ENCODE measurements at places on chromosomes 5 and 9. TPM values are rescaled to one million over a fixed set of nuclear protein-coding genes. Genes with fewer than 3 reads are reported as not detected.

GPX3 gene
- total RNA-seq, result 650 TPM

PRRX2 gene
- total RNA-seq, result 3.8 TPM

FANCG gene
- 21.9 TPM for total RNA-seq

LRSAM1 gene
- 8.0 TPM for total RNA-seq

N4BP3 gene
- total RNA-seq, result 32.6 TPM

- H3K4me3 ChIP-seq, result no peak overlapping the region
- H3K27ac ChIP-seq, result no peak overlapping the region
- no peak for DNase-seq
- no peaks in the 10 kb centered on the region for H3K27me3 ChIP-seq
- peaks cover 13% of the 10 kb centered on the region for H3K4me1 ChIP-seq
Measured at GRCh38 chr5:55578771-55579170, 44.0 kb upstream of the PLPP1 start.

DNA sequence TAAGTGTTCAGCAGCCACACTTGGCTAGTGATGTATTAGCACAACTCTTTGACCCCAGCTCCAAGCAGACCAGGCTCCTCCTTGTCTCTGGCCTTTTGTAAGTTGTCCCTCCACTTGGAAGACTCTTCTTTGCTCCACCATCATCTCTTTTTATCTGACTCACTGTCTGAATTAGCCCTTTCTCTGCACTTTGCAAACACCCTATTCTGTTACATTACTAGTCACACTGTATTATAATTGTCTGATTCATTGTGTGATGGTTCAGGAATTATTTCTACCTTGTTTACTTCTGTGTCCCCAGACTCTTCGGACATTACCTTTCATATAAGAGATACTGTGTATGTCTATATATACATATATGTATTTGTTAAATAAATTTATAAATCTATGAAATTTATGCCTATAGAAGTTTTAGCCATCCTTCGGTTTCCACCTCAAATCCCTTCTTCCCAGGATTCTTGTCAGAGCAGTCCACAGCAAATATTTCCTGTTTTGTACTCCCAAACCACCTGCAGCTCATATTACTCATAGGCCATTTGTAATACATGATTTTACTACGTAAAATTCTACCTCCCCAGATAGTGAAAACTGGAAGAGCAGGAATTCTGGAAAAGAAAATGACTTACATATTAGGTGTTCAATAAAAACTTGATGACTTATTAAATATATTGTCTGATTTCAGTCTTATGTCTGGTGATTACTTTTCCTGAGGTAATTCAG lies 69.0 kb downstream of the MTAP start:
- H3K27me3 ChIP-seq, result no peaks in the 10 kb centered on the region
- no peaks in the 10 kb centered on the region for H3K4me1 ChIP-seq
- no peaks in the 10 kb centered on the region for H3K36me3 ChIP-seq
- H3K4me3 ChIP-seq, result no peak overlapping the region
- no peak for DNase-seq

DNA sequence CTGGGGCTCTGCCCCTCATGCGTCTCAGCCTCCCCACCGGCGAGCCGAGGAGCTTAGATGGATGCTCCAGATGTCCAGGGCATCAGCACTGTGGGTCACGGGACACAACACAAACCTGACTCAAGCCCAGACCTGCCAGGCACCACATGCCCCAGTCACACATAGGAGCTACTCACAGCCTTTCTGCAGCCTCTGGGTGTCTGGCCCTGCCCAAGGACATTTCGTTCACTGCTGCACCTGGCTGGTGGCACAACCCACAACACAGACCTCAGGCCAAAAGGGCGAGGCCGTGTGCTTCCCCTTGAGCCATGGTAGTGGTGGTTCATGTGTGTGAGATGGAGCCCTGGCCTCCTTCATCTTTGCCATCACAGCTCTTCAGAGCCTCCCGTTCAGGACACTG lies 89.6 kb upstream of the FCN2 start:
- no peak for DNase-seq
- no peaks in the 10 kb centered on the region for H3K27me3 ChIP-seq
- no peaks in the 10 kb centered on the region for H3K4me1 ChIP-seq
- no peak overlapping the region for H3K4me3 ChIP-seq
- H3K27ac ChIP-seq, result no peak overlapping the region

GRCh38 chr5:145429170-145429569 lies 406.0 kb downstream of the PRELID2 start:
- H3K4me3 ChIP-seq, result no peak overlapping the region
- H3K4me1 ChIP-seq, result no peaks in the 10 kb centered on the region
- H3K27me3 ChIP-seq, result no peaks in the 10 kb centered on the region
- no peak for DNase-seq

DNA sequence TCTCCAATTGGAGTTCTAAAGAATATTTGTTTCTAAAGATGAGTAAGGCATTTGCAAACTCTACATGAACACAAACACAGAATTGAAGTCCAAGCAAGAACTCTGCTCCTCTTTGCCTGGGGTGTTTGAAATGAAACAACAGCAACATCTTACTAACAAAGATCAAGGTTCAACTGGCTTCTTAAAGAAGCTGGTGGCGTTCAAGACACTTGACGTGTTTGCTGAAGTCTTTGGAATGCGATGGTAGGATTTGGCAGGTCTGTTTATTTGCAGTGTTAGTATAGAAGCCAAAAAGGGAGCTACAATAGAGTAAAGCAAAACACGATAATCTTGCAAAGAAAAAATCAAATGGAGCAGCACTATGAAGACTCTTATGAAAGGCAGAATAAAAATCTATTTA lies 94.9 kb downstream of the BASP1 start:
- H3K4me1 ChIP-seq, result peaks cover 4% of the 10 kb centered on the region
- H3K4me3 ChIP-seq, result no peak overlapping the region
- H3K27me3 ChIP-seq, result no peaks in the 10 kb centered on the region
- no peaks in the 10 kb centered on the region for H3K36me3 ChIP-seq
- DNase-seq, result no peak

DNA sequence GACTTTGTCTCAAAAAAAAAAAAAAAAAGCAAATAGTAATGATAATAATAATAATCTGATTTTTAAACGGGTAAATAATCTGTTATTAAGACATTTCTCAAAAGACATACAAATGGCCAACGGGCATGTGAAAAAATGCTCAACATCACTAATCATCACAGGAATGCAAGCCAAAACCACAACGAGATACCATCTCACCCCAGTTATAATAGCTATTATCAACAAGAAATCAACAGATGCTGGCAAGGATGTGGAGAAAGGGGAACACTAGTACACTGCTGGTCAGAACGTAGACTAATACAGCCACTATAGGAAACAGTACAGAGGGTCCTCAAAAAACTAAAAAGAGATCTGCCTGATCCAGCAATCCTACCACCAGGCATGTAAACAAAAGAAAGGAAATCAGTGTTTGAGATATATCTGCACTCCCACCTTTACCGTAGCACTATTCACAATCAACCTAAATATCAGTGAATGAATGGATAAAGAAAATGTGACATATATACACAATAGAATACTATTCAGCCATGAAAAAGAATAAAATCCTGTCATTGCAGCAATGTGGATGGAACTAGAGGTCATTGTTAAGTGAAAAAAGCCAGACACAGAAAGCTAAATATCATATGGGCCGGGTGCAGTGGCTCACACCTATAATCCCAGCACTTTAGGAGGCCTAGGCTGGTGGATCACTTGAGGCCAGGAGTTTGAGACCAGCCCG lies 24.9 kb downstream of the VAV2 start:
- no peak overlapping the region for H3K27ac ChIP-seq
- no peak for DNase-seq
- no peaks in the 10 kb centered on the region for H3K27me3 ChIP-seq
- H3K4me1 ChIP-seq, result no peaks in the 10 kb centered on the region
- H3K4me3 ChIP-seq, result no peak overlapping the region
- H3K36me3 ChIP-seq, result no peaks in the 10 kb centered on the region
